NCI-H510A (cell line): ENCODE measurements at places on chromosomes 5 and 9.

DNA sequence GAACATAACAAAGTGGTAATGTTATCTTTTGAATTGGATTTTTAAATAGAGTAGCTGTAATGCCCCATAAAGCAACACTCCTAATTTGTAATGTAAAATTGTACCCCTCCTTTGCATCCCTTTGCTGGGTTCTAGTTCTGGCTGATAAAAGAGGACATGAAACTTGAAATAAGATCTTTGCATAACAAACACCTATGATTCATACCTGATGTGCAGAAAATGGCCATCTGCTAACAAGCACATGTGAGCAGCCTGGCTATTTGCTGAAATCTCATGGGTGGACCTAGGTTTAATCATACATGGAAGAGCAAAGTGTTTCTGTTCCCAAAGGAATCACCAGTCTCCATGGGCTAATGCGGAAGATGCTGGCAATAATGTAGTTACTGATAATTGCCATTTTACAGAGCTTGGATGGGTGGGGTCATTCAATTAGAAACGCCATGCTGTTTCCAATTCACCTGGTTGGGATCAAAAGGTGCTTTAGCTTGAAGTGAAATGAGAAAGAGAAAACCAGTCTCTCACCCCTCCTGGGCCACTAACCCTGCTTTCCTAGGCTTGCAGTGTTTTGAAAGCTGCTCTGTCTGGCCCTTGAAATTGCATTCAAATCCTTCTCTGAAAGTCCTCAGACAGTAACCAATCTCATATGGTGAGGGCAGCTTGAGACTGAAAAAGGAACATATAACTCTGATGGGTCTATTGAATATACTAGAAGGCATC lies 585.1 kb downstream of the TLE4 start:
- DNase-seq, result no peak

DNA sequence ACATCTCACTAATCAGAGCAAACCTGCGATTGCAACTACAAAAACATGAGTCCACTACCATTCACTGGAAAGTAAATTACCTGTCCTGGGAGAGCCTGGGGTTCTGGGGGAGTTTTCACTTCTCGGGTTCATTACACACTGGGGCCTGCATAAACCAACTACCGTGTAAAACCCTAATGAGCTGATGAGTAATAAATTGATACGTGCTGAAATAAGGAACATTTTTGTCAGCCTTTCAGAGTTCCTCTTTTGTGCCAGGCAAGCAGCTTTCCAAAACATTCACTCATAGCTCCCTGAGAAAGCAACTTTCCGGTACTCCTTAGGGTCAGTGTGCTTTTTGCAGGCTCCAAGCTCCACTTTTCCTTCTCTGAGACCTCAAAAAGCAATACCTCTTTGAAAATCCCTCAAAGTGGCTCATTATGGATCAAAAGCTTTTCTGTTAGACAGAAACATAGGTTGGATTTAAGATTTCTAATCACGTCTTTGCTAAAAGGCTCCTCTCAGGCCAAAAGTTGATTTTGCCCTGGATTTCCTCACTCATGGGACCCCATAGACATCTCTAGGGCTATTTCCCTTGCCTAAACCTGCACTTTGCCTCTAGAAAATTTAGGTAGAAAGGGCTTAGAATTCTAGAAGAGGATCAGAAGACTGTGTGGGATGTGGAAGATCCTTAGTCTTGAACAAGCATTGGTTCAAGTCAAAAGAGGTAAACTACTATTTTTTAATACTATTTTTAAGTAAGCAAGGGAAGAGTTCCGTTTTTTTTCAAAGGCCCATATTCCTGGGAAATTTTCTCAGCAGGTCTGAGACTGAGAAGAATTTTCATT lies 74.8 kb downstream of the ST8SIA4 start:
- DNase-seq, result no peak

- no peak for DNase-seq
These were observed 3.8 kb upstream of the FBXW11 start for GRCh38 chr5:172010278-172010677.

- no peak for DNase-seq
These were observed 413.5 kb downstream of the NFIB start for GRCh38 chr9:13900449-13900848.

- DNase-seq, result no peak
These were observed 48.0 kb downstream of the PTCH1 start for GRCh38 chr9:95468791-95469190.

DNA sequence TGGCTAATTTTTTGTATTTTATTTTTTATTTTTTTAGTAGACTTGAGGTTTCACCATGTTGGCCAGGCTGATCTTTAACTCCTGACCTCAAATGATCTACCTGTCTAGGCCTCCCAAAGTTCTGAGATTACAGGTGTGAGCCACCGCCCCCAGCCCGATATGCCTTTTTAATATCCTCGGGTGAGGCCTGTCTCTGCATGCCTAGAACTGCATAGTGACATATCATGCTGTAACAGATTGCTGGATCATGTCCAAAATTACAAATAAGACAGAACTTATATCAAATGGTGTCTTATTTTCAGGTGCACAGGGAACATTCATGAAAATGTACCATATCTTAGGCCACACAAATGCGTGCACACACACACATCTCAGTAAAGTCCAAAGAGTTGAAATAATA lies 39.1 kb upstream of the PJA2 start:
- no peak for DNase-seq

- DNase-seq, result no peak
These were observed 177.9 kb upstream of the KCNN2 start for GRCh38 chr5:114184006-114184405.

DNA sequence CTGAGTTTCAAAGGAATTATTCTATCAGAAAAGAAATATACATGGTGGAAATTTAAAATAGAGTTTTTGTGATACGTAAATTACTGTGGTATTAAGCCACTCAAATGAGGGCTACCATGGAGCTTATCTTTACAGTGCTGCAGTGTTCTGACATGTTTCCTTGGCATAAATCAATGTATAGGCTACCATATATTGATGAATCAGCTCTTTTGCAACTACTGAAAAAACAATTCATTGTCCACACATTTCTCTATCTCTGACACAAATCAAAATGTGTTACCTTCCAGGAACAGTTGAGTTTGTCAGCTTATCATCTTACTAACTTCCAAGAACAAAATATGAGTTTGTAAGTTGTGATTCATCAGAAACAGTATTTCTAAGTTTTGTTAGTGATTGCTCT lies 140.3 kb upstream of the CDH18 start:
- no peak for DNase-seq

GRCh38 chr9:3359048-3359692 lies 166.6 kb downstream of the RFX3 start:
- DNase-seq, result no peak

DNA sequence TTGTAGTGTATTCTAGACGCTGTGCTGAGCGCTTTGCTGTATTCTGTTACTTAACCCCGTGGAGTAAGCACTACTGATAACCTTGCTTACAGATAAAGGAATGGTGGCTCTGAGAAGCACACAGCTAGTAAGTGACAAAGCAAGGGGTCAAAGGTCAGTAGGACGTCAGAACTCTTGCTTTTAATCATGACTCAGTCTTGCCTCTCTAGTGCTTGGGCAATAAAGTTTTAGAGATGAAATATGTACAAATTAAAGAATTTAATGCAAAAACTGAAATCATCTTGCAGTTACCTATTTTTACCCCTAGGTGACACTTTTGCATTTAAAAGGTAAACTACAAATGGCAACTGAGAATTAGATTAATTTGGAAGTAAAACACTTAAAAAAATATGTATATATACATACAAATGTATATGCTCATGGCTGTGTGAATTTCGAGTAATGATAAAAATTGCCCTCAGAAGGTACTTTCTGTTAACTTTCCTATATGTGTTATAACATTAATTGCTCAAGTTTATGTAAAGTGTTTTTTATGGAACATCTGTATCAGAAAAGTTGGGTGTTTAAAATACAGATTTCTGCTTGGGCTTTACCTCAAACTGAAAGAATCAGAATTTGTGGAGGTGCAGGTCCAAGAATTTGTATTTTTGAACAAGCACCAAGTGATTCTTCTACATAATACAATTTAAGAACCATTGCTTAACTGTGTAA lies 175.1 kb upstream of the DAB2 start:
- no peak for DNase-seq
